Cardiac septum (tissue), 1 donor: ENCODE measurements at places on chromosomes 5 and 9. TPM values are rescaled to one million over a fixed set of nuclear protein-coding genes. Genes with fewer than 3 reads are reported as not detected.

SCAI gene
- 4.8 TPM for total RNA-seq

DNA sequence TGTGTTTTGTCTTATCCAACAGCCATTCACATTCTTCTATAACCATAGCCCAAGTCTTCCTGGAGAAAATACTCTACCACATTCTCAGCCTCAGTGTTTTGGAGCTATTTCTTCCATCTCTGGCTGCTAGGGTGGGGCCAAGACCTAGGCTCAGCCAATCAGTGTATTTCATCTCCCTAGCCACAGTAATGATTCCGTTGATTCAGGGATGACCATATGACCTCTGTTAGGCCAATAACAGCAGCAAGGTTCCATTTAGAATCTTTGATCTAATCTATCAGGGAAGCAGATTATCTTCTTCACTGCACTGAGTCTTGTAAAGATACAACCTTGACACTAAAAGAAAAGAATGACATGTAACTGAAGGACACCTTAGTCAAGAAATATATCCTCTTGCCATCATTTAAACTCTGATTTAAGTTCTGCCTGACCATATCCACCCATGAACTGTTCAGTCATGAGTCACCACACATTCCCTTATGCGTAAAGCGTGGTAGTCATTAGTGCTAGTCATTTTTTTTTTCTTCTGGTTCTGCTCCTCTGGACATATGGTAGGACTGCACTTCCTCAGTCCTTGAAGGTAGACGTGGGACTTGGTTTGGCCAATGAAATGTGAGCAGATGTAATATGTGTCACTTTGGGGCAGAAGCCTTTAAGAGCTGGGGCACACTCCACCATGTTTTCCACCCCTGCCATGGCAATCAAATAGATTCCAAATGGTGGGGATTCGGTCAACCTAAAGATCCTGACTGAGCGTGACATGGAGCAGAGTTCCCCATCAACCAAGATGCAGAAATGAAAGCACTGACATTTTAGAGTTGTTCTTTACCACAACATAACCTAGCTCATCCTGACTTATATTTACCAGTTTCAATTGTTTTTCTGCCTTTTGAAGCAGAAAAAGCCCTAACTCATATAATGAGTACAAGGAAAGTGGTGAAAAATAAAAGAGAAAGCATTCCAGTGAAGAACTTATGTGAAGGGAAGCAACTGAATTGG lies 12.7 kb upstream of the PRELID2 start:
- no peak for DNase-seq

DNA sequence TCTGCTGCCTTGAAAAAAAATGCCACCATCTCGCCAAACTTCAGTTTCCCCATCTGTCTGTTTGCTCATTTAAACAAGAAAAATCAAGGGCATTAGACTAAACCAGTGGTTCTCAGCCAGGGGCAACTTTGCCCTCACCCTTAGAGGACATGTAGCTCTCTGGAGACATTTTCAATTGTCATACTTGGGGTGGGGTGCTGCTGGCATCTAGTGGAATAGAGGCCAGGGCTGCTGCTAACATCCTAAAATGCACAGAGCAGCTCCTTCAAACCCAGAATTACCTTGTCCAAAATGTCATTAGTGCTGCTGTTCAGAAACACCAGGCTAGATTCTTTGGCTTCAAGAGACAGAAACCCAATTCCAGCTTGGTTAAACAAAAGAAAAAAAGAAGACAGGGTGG lies 71.1 kb upstream of the FOXE1 start:
- DNase-seq = no peak

DNA sequence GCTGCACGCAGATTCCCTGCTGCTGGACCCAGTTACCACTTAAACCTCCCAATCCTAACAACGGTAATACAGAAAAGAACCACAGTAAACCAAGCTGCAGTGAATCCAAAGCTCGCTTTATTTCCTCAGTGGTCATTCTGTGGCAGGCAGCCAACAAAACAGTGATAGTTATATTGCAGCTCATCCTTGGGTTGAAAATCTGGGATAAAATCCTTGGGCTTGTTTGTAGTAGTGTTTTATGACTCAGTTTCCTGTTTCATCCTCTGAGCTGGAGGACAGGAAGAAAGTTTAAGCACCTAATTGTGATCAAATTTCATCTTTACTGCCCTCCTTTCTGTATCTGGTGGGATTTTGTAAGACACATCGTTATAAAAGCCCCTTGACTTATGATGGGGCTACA lies 31.4 kb downstream of the HMGCR start:
- no peak for DNase-seq

DNA sequence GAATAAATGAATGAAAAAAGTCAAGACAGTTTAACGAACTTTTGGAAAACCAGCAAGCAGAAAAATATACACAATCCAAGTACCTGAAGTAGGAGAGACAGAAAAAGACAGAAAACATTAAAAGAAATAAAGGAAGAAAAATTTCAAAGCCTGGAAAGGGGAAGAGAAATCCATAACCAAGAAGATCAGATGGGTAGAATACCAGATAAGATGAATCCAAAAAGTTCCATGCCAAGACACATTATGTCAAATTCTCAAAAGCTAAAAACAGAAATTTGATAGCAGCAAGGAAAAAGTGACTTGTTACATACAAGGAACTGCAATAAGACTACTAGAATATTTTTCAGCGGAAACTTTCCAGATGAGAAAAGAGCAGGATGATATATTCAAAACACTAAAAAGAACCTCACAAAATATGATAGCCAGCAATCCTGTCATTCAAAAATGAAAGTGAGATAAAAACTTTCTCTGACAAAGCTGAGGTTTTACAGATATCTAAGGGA lies 7.6 kb upstream of the ZNF300 start:
- no peak for DNase-seq

GRCh38 chr5:79456890-79457583 lies 56.9 kb downstream of the HOMER1 start:
- DNase-seq = no peak
